ENCODE measurements at places on chromosomes 1 and 21.

- DNase-seq, result no peak
Measured at GRCh38 chr1:245216366-245217115, 61.8 kb downstream of the KIF26B start.

DNA sequence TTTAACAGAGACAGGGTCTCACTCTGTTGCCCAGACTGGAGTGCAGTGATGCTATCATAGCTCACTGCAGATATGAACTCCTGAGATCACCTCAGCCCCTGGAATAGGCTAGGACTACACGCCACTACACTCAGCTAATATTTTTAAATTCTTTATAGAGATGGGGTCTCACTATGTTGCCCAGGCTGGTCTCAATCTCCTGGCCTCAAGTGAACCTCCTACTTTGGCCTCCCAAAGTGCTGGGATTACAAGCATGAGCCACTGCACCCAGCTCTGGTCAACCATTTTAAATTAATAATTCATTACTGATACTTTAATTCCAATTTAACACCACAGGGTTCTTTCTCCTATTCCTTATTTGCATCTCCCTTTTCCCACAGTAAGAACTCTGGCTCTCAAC is 18.5 kb upstream of the EPS15 start:
- no peak for DNase-seq

DNA sequence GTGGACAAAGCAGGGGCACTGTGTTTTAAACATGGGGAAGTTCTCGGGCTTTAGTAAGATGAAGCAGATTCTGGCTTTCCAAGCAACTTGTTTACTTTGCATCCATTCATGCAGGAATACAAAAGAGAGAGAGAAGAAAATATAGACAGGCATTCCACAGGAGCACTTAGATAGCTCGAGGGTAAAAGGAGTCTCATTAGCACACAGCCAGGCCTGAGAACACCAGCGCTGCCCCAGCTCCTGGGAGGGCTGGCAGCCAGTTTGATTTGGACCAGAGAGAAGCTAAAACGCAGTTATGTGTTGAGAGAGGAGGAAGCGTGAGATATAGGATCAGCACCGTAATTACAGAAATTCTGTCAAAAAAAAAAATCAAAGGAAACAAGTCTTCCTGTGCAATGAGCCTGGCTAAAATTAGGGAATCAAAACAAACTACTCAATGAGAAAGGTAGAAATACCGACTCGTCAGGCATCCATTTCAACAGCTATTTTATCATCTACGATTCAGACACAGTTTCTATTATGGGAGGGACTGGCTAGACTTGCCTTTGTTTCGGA is 68.2 kb downstream of the CLSTN1 start:
- DNase-seq, result no peak

- no peak for DNase-seq
Measured at GRCh38 chr1:200634261-200635122, 13.9 kb upstream of the KIF14 start.

DNA sequence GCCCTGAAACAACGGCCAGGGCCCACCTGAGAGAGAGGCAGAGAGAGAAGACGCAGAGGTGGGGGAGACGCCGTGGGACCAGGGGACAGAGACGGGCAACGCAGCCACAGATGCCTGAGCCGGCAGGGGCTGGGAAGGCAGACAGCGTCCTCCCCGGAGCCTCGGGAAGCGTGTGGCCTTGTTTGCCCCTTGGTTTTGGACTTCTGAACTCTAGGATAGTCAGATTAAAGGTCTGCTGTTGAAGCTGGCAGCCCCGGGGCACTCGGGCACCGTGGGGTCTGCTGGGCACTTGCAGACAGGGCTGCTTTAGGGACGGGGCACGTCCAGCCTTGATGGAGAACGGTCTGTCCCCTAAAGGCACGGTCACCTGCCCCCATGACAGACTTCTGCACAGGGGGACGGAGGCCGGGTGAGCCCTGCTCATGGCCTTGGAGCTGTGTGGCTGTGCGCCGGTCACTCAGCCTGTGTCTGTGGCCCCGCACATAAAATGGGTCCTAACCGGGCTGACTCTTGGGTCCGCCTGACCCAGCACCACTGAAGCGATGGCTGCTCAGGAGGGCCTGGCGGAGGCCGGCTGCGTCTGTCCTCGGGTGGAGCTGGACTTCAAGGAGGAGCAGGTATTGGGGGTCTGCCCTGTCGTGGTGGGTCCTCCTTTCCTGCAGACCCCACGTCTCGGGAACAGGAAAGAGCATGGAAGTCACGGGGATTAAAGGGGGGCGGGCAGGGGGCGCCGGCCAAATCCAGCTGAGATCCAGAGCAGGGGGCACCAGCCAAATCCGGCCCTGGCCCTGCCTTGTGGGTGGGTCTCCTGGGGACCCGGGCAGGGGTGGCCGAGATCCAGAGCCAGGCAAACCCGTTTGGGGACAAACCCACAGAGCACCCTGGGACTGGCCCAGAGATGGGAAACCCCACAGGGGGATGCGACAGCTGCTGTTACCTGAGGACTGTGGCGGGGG is 9.6 kb upstream of the RNF223 start:
- no peak for DNase-seq

Measured in central memory CD4-positive, alpha-beta T cell (primary cell).